ENCODE measurements at places on chromosomes 16 and 17.
A peak's percentile ranks its signal among the peaks of the same experiment; 100 is the strongest.

- no peak for DNase-seq
These were observed 267.3 kb downstream of the SLC39A11 start for GRCh38 chr17:72825218-72825617.

GRCh38 chr17:82830249-82830661 is 9.6 kb downstream of the ZNF750 start:
- no peak for DNase-seq

- no peak for DNase-seq
These were observed 17.0 kb downstream of the SOX8 start for GRCh38 chr16:998615-999014.

DNA sequence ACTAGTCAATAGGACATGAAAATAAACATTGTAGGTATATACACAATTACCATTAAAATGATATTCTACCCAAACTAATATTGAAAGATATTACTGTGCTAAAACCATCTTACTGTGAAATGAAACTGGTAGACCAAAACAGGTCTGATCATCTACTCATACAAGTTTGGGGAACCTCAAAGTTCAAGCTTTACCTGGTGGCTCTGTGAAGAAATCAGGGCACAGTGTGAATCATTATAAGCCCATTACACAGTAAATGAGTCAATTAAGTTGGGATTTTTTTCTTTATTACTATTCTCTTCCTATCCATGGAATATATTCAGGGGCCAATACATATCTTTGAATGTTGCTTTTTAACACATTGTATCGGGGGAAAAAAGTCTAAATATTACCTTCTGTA is 57.1 kb downstream of the HELZ start:
- no peak for DNase-seq

GRCh38 chr16:20388854-20389253 is 15.7 kb downstream of the PDILT start:
- DNase-seq, result no peak

- no peak for DNase-seq
These were observed 337.7 kb downstream of the TOX3 start for GRCh38 chr16:52209227-52209626.

- DNase-seq, result no peak
These were observed 14.6 kb upstream of the CD79B start for GRCh38 chr17:63946440-63947363.

GRCh38 chr16:88512728-88513696 is 57.2 kb upstream of the ZC3H18 start:
- no peak for DNase-seq

DNA sequence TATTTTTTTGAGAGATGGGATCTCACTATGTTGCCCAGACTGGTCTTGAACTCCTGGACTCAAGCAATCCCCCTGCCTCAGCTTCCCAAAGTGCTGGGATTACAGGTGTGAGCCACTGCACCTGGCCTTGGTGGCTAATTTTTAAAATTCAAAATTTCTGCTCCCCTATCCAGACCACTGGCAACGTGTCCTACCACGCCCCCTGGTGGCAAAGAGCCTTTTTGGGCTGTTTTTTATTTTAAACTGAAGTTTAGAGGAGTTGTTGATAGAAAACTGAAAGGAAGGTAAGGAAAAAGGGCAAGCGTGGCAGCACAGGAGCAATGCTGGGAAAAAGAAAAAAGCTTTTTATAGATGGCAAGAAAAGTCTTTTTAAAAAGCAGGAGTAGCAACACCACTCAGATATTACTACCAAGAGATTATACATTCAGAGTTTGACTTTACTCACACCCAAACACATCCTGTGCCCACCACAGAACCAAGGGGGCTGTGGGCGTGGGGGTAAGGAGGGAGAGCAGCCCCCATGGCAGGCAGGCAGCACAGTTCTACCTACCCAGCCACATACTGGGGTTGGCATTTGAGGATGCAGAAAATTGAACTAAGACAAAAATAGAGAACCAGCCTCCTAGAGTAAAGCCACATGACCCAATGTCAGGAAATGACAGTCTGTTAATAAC is 4.2 kb upstream of the MXRA7 start:
- DNase-seq, result no peak

GRCh38 chr16:19837984-19838707 is 46.5 kb downstream of the GPRC5B start:
- DNase-seq, result no peak

- DNase-seq, result no peak
These were observed 59.3 kb upstream of the BCO1 start for GRCh38 chr16:81179219-81179618.

DNA sequence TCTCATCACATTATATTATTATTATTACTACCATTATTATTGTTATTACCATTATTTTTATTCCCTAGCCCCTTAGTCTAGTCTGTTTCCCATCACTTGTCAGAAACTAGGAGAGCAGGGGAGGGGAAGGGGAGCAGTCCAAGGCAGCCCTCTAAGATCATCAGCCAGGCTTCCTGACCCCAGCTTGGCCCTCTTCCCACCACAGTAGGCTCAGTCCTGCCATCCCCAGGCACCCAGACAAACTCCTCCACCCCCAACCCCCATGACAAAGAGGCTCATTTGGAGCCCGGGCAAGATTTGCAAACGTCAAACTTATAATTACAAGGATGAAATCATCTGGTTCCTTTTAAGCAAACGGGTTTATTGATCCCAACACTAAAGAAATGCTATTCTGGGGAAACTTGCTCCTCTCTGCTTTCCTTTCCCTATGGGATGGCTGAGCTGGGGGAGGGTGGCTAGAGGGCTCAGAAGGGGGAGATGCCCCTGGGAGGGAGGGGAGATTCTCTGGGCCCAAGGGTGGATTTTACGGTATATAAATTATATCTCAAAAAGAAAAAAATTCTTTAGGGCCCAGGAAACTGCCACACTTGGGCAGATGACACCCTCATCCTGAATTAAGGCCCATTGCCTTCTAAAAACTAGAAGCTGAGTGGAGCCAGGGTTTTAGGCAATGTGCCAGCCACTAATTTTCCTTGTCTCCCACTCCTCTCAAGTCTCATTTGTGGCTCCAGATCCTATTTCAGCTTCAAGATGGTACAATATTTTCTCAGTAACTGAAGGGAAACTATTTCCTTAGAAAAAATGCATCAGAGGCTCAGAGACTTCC is 4.4 kb upstream of the CBFB start:
- DNase-seq, result no peak

DNA sequence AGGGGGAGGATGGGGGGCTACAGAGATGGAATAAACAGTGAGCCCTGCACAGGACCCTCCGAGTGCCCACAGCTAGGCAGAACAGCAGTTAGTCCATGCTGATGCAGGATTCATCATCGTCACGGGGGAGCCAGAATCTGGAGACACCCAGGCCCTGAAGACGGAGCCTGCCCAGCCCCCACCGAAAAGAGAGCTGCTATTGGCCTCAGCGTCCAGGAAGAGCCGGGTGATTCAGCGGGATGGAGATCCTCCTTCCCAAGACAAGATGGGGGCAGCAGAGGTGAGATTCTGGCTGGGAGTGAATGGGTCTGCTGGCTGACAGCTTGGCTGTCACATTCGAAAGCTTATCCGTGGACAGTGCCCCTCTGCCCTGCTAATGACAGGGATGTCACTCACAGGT is 133.6 kb upstream of the CRHR1 start:
- peak; percentile 3 for DNase-seq

GRCh38 chr16:64656471-64656870 is 465.4 kb downstream of the CDH11 start:
- no peak for DNase-seq

DNA sequence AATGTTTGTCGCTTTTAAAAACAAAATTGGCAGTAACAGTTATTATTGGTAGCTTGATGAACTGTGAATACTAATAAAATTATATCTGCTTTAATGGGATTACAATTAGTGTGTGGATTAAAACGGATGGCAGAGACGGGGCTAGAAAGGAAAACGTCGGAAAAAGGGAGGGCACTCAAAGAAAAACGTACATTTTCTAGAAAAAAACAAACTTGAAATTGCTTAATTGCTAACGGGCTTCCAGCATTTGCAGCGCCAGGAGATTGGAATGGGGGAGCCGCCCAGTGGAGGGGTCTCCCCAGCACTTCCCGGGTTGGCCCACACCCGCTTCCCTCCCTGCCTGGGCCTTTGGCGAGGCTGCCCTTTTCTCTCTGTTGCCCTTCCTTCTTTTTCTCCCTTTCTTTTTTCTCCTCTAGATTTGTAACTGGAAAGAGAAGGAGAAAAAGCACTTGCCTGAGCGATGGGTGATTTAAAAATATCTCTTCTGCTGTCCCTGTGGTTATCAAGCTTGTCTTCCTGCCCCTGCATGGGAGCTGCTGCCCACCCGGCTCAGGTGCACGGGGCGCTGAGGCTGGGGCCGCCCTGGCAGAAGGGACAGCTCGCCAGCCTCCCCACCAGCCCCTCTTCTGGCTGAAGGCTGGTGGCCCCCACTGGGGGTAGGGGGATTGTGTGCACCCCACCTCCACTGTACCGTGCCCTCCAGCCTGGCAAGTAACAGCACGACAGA is 5.9 kb downstream of the BAHCC1 start:
- DNase-seq, result no peak

- DNase-seq, result no peak
These were observed 43.5 kb upstream of the ADCY9 start for GRCh38 chr16:4159726-4160125.

DNA sequence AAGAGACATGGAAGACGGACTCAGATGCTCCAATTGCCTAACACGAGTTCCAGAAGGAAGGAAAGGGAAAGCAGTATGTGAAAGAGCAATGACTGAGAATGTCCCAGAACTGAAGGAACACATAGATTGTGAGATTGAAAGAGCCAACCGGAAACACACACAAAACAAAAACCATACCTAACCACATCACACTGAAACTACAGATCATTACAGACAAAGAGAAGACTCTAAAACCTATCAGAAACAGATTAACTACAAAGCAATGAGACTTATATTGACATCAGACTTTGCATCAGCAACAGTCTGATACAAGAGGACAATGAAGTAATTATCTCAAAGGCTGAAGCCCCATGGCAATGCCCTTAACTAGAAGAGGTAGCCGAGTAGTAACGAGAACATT is 45.6 kb upstream of the CLEC18B start:
- no peak for DNase-seq

DNA sequence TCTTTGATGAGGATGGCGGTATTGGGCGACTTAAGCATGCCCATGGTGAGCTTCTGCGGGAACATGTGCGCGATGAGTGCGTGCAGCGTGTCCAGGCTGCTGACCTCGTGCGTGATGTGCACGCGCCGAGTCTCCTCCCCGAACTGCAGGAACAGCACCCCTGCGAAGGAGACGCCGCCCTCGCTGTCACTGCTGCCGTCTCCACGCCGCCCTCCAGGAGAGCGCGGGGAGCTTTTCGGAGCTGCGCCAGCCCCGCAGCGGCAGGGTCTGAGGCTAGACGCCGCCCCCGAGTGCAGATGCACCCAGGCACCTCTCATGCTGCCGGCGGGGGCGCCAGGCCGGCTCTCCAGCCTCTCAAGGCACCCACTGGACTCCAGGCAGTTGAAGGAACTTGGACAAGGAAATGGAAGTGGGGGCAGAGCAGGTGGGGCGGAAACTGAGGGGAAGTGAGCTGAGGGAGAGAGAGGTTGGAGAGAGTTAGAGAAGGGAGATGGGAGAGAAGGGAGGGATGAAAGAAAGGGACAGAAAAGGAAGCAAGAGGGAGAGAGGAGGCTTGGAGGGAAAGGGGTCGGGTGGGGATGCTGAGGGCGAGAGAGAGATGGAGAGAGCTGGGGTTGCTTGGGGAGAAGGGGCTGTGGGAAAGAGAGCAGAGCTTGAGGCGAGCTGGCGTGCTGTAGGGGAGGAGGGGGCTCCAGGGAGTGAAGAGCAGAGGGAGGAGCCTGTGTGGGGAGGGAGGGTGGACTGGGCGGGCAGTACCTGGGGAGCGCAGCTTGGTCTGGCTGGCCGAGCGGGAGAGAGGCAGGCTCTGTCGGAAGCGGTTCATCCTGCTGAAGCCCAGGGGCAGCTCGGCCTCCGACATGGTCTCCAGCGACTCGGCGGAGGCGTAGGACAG is 42.1 kb downstream of the SRCIN1 start:
- no peak for DNase-seq

DNA sequence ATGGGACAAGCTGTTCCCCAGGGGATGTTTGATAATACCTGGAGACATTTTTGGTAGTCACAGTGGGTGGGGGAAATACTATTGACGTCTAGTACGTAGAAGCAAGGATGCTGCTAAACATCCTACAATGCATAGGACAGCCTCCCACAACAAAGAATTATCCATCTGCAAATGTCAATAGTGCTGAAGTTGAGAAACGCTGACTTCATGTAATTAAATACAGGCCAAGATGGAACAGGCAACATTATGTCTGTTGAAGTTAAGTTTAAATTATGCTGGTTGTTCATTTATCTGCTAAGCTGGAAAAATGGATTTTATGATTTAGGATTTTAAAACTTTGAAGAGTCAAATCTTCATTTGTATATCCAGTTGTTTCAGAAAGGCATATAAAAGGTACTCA is 341.2 kb upstream of the DYNLRB2 start:
- DNase-seq, result no peak

DNA sequence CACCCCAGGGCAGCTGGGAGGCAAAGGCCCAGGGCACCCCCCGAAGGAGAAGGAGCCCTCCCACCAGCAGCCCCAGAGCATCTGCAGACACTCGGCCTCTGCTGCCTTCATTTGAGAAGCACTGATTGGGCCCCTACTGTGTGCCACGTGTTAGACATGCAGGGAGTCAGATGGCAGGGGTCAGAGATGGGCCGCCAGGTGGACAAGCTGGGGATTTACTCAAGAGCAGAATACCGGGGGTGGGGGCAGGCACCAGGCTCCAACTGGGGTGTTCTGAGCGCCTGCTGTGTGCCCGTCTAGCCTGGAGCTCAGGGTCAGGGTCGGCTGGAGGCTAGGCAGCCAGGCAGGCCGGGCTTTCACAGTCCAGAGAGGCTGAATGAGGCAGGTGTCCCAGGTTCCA is 18.7 kb downstream of the TPSG1 start:
- DNase-seq, result no peak

DNA sequence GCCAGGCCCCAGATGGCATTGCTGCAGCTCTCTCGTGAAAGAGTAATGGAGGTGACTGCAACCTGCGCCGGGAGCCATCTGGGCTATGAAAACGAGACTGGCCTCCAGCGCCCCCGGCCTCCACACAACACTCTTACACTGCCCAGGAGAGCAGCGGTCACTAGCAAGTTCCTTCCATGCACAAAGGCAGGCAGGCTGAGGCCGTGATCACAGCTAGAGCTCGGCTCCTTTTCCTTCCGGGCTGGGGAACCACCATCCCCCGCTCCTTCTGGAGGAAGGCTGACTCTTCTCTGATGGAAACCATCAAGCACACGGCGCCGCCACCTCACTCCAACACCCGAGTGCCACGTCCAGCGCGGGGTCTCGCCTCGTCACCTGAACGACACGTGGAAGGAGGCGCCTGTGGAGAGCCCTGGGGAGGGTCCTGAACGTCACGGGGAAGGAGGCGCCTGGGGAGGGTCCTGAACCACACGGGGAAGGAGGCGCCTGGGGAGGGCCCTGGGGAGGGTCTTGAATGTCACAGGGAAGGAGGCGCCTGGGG is 61.9 kb downstream of the KLHDC4 start:
- DNase-seq, result no peak

- peak; percentile 64 for DNase-seq
These were observed 26.4 kb downstream of the ARHGAP17 start for GRCh38 chr16:24988593-24989338.

DNA sequence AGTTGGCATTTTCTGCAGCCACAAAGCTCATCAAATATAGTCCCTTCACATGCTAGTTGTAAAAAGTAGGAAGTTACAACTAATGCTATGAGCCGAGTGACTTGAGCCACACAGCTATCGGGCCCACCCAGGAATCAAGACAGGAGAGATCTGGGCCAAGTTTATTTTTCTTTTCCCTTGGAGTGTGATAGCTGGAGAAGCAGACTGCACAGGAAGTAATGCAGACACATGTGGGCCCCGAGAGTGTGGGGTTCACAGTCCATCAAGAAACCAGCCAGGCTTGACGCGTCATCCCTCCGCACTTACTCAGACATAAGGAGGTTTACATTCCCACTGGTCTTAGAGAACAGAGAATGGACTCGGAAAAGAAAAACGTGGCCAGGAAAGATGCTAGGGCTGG is 403.1 kb upstream of the CDH11 start:
- peak; percentile 35 for DNase-seq

Data from HCEC 1CT (cell line).